ENCODE measurements at places on chromosomes 2 and 18.

DNA sequence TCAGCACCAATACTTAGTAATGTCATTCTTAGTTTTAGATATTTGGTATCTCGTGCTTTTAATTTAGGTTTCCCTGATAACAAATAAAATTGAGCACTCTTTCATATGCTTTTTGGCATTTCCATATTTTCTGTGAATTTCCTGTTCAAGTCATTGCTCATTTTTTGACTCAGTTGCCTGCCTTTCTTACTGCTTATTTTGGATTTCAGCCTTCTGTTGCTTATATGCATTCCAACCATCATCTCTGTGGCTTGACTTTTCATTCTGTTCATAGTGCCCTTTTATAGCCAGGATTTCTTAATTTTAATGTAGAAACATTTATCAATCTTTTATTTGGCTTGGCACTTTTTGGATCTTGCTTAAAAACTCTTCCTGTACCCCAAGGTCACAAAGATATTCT, 14.5 kb upstream of the KIF3C start:
- no peak for DNase-seq

- no peak for DNase-seq
Observed at GRCh38 chr2:232761301-232761907, 15.0 kb downstream of the KCNJ13 start.

DNA sequence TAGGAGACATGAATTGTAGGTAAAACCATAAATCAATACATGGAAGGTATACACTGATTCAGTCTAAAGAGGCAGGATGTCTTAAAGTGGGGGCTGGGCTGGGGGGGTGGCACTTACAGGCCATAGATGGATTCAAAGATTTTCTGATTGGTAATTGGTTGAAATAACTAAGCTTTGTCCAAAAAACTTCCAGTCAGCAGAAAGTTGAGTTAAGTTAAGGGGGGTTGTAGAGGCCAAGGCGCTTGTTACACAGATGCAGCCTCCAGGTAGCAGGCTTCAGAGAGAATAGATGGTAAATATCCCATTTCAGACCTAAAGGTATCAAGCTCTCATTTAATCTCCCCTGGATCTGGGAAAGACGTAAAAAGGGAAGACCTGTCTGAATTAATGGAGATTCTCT, 233.6 kb upstream of the NRXN1 start:
- DNase-seq = no peak

DNA sequence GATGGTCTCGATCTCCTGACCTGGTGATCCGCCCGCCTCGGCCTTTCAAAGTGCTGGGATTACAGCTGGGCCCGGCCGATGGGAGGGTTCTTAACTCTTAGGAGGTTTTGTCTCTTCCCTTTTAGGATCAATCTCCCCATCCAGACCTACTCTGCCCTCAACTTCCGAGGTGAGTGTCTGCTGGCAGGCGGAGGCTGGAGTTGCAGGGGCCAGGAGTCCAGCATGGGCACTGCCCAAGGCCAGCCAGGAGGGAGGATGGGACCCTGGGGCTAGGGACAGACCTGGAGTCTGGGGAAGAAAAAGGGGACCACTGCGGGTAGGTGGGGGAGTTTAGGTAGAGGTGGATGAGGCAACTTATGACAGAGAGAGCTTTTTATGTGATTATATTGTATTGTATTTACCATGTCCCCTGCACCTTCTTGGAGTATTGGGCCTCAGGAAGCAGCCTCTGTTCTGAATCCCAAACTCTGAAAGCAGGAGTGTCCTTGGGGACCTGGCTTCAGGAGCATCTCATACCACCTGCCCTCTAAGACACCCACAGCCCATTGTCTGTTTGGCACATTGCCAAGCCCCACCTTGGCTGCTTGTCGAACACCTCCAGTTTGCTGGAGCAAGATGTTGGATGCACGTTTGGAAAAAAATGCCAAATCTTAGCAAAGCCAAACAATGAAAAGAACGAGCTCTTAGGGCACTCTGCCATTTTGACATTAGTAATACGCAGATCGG, 5.6 kb downstream of the DES start:
- no peak for DNase-seq

GRCh38 chr2:98827625-98828368, 96.9 kb upstream of the MGAT4A start:
- no peak for DNase-seq

DNA sequence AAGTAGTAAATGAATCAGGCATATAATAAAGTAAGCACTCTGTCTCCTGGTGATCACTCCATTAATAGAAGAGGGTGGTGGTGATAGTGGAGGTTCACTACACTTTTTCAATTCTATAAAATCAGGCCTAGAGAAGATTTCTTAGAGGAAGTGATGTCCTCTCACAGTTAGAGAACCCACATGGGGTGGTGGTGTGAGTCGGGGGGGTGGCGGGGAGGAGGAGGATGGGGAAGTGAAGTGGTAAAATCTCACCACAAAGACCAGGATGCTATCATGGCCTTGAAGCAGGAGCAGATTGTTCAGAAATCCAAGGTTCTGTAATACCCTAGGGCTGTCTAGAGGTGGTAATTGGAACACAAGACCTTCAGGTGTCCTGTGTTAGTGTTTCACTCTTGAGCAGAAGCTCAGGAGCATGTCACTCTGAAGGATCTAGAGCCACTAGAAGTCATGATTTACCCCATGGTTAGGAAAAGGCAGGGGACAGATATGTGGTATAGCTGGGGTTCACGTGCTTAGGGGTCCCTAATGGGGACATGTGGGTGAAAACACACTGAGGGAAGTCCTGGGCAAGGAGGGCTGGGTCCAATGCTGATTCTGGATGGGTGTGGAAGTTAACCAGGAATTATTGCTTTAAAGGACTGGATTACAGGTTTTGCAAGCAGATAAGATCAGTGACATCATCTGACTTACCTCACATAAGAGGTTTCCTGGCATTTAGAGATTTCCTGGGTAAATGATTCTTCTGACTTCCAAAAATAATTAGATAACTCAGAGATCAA, 31.0 kb downstream of the RNF125 start:
- DNase-seq = no peak

DNA sequence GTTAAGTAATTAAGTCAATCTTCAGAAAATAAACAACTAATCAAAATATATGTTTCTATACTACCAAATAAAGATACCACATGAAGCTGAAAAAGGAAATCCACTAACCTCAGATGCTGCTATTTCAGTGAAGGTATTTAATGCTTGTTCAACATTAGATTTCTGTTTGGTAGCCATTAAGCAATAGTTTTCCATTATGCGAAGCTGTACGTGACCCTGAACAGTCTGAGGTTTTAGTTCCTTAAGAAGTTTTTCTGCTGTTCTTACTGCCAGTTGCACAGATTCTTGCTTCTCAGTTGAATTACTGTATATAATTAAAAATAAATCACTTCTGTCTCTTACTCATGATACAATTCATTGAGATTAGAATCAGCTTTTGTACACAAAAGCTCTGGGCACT, 65.4 kb downstream of the TTC21B start:
- no peak for DNase-seq

GRCh38 chr2:160075171-160075570, 12.8 kb upstream of the PLA2R1 start:
- DNase-seq = no peak

- no peak for DNase-seq
Observed at GRCh38 chr2:121721926-121722325, 14.7 kb downstream of the NIFK start.

- no peak for DNase-seq
Observed at GRCh38 chr2:86176597-86176996, 18.7 kb downstream of the IMMT start.

DNA sequence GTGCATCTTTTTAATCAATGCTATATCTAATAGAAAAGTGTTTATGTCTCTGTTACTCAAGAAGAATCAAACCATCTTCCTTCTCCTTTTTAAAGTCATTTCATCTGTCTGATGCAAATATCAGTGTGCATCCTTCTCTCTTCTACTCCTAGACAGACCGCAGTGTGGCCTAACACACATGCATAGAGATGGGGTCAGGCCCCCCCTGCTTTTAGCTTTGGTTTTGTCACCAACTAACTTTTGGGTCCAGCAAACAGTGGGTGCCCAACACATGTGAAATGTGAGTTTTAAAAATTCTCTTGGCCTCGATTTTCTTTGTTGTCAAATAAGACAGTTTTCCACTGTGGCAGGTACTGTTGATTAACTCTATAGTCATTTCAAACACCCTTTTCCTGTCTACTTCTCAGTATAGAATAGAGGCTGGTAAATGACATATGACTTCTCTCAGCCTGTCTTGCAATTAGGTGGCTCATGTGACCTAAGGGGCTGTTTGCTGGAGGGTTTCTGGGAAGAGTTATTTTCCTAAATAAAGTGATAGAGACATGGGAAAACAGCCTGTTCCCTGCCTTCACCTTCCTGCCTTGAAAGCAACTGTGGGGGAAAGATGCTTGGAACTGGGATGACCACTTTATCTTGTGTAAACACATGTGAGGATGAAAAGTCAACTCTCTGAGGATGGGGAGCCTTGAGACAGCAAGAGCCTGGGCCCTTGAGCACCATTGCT, 65.7 kb upstream of the DARS1 start:
- DNase-seq = no peak

GRCh38 chr2:63538390-63538789, 49.9 kb downstream of the WDPCP start:
- no peak for DNase-seq

DNA sequence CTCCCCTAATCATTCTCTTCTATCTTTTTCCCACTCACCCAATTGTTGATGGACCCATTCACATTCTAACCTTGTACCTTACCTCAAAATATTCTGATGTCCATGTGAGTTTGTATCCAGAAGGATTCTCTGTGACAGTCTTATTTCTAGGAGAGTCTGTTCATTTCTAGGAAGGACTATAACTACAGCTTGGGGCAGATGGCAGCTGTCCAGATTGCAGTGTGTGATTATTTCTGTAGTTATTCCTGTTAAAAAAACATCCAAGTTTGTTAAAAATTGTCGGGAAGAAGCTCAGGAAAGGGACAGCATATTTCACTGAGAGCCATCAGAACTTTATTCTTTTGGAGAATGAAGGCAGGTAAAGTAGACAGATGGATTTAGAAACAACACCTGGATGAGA, 142.6 kb downstream of the RAPGEF4 start:
- no peak for DNase-seq

DNA sequence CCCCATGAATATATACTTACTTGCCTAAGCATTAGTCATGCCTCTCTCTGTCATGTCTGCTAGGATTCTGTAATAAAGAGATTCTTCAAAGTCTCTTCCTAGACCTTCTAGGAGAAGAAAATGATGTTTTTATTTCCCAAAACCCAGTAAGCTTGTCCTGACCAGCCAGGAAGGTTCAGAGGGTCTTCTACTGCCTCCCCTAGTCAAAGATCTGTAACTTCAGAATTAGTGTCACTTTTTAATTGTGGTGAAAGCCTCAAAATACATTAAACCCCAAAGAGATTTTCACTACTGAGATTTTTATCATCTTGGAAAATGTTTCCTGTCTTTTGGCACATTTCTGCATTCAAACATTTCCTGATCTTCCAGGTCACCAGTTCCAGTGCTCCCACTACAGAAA, 232.9 kb upstream of the STK17B start:
- DNase-seq = no peak

DNA sequence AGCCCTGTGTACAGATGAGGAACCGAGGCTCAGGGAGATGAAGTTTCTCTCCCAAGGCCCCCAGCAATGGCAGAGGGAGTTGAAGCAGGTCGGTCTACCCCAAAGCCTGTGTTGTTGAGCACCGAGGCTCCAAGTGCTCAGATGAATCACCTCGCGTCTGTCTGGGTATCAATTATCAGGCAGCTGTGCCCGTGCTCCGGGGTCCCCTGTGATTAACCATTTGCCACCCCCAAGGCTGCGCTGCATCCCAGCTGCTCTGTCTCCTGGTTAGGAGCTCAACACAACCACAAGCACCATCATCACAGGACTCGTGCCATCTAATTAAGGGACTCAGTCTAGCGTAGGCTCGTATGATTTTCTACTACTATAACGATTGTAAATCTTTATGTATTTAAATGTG, 27.1 kb downstream of the LIPG start:
- no peak for DNase-seq

- no peak for DNase-seq
Observed at GRCh38 chr2:232466221-232466620, 10.3 kb downstream of the ALPI start.

GRCh38 chr2:217802266-217802665, 200.5 kb downstream of the TNS1 start:
- no peak for DNase-seq

GRCh38 chr2:109609352-109610024, 4.3 kb downstream of the SEPTIN10 start:
- DNase-seq = no peak

DNA sequence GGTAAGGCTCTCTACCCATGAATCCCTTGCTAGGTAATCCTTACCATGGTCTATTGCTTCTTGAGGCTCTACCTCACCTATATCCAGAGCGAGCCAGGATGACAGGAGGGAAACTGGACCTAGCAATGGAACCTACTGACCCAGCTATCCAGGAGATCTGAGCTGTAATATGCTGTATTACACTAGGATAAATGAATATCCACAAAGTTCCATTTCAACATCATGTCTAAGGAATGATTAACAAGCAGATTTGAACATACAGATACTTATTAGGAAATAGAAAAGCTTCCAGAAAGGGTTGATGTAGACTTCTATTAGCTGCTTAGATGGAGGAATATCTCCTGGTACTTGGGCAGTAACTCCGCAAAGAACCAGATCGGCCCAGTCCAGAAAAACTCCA, 110.1 kb downstream of the BAZ2B start:
- DNase-seq = no peak

- no peak for DNase-seq
Observed at GRCh38 chr18:778194-778927, 33.7 kb downstream of the YES1 start.

- DNase-seq = no peak
Observed at GRCh38 chr2:31241625-31242270, 7.8 kb downstream of the EHD3 start.

DNA sequence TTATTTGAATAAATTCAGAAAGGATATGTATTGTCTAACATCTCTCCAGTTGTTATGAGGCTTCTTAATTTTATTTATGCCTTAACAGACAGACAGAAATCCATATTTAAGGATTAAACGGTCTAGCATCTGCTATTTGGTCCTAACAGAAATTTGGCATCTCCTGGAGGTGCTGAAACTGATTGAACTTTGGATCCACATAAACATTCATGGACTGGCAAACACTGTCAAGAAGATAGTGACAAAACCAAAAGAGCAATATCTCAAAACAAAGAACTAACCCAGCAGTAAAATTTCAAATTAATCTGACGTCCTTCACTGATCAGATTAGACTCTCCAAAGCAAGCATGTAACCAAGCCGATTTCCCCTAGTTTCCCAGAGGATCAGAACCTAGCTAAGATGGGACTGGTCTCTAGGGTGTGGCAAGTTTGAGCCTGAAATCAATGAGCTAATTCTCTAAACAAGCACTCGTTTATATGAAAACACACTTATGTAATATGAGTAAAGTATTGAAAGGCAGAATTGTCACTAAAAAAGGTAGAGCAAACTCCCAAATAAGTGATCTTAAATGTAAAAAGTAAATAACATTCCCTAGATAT, 139.5 kb downstream of the NOL4 start:
- DNase-seq = no peak

GRCh38 chr2:189798312-189799029, 14.2 kb downstream of the PMS1 start:
- no peak for DNase-seq

DNA sequence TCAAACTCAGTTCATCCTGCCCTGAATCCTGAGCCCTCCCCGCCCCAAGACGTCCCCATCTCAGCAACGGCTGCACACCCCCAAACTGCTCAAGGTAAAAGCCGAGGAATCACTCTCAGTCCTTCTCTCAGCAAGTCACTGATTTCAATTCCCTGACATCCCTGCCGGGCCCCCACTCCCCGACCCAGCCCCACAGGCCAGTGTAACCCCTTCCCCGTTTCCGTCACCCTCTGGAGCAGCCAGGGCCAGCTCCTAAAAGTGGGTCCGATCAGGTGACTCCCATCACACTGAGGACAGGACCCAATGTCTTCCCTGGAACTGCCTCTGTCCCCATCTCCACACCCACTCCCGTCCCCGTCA, 20.5 kb downstream of the SNORC start:
- DNase-seq = no peak
